ENCODE measurements at places on chromosomes 11 and 22.

DNA sequence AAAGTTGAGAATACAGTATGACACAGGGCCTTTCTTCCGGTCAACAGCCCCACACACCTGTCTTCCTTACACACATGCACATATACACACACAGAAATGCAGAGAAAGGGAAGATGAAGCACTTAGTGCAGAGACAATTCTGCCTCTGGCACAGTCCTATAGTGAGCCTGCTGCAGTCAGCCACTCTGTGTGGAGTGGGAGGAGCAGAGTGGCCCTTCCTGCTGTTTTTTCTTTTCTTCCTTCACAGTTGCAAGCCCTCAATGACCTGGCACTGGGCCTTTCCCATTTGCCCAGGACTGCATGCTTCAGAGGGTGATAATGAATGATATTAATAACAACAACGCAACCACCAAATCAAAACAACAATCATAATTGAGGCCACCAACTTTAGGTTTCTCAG lies 527.0 kb upstream of the B3GAT1 start:
- no peak for DNase-seq

- DNase-seq: no peak
Measured at GRCh38 chr11:11444804-11445131, 91.7 kb upstream of the CSNK2A3 start.

GRCh38 chr11:124799348-124800225 lies 619 bp downstream of the MSANTD2 start:
- peak; percentile 35 for DNase-seq

GRCh38 chr11:93843906-93844305 lies 6.5 kb downstream of the VSTM5 start:
- DNase-seq: no peak

DNA sequence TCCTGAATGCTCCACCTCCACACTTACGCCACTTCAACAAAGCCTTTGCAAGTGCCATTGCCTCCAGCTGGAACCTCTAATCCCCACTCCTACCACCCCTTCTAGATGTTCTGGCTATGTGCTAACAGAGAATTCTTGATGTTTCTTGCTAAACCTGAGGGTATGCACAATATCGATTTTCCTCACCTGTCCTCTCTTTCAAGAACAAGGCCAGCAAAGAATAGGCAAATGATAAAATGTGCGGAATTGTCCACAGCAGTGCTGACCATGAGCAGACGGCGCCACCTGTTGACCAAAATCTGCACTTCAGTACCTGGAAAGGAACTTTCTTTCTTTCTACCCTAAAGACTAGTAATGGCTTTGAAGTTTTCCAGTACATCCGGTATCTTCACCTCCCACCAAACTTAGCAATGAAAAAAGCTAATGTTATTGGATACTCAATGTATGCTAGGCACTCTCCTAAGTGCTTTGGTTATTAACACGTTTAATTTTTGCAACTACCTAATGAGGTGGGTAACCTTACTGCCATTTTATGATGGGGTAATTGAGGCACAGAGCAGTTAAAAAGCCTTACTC lies 3.4 kb downstream of the TIMM10 start:
- DNase-seq: peak; percentile 65
